Naive B cell (primary cell): ENCODE measurements at places on chromosomes 7 and 10.

DNA sequence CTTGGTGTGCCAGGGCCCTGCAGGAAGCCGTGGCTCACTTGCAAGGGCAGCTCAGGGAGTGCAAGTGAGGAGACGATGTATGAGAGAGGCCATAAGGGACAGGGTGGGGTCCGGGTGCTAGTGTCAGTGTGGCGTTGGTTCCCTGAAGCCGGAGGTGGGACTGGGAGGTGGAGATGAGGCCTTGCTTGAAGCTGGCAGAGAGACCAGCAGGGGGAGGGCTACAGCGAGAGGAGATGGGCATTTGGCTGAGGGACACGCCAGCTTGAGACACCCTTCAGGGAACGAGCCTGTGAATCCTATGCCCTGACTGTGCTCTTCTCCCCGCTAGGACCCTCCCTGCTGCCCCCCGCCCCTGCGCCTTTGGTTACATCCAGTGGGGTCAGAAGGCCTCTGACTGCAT, 529.1 kb downstream of the TCERG1L start:
- no peaks in the 10 kb centered on the region for H3K36me3 ChIP-seq
- no peaks in the 10 kb centered on the region for H3K4me1 ChIP-seq
- no peaks in the 10 kb centered on the region for H3K27me3 ChIP-seq
- no peak for DNase-seq
- no peak overlapping the region for H3K27ac ChIP-seq
- no peak overlapping the region for H3K4me3 ChIP-seq

DNA sequence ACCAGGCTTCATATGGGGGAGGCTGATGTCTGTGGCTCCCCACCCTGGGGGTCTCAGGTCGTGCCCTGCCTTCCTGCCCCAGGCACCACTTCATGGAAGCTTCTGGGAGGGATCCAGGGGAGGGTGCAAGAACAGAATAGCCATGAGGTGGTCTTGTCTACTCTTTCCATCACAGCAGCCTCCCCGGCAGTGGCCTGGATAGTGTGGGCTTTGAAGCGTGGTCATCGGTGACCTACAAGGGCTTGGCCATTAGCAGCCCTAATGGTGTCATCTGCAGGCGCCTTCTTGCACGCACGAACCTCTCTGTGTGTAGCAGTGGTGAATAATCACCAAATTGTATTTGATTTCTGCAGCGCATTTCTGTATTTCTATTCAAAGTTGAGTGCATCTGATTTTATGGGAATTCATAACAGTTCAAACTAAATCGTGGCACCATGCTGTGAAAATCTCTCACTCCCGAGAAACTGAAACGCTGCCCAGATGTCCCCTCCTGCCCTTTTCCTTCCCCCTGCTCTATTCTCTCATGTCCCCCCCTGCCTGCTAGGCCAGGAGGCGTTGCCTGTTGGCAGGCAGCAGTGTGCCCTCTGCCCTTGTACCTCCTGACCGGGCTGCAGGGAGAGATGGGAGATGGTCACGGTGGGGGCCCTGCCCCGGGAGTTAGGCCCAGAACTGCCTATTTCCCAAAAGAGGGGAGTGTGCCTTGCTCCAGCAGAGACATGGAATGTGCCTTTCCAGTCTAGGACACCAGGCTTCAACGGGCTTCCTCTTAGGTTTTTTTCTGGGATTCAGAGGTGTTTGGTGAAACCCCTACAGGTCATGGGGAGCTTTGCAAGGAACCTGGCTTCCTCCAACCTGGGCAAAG, 34.8 kb downstream of the CDH23 start:
- H3K27me3 ChIP-seq = peaks cover 28% of the 10 kb centered on the region
- no peaks in the 10 kb centered on the region for H3K36me3 ChIP-seq
- H3K4me1 ChIP-seq = no peaks in the 10 kb centered on the region
- H3K4me3 ChIP-seq = no peak overlapping the region

DNA sequence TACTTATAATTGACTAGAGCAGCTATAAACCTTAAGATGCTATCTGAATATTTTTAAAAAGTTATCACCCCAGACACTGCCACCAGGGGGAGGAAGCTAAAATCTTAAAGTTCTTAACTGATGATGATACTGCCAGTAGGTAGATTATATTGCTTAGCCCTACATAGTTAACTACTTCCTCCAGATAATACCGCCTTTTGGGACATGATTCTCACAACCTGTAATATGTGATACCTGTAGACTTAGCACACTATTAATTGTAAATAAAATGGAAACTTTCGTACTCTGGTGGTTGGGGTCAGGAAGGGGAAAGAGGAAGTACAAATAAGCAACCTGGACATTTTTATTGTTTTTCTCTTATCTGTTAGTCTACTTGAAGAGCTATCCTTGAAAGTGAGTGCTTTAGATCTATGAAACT, 268.9 kb downstream of the ADK start:
- H3K36me3 ChIP-seq = peaks cover 36% of the 10 kb centered on the region
- DNase-seq = peak; percentile 14
- no peaks in the 10 kb centered on the region for H3K27me3 ChIP-seq
- H3K27ac ChIP-seq = peak overlapping the region; percentile 18

GRCh38 chr10:118505363-118505762, 90.1 kb downstream of the PRLHR start:
- H3K36me3 ChIP-seq = no peaks in the 10 kb centered on the region
- peaks cover 11% of the 10 kb centered on the region for H3K27me3 ChIP-seq
- H3K4me1 ChIP-seq = no peaks in the 10 kb centered on the region
- no peak overlapping the region for H3K27ac ChIP-seq

- H3K27me3 ChIP-seq = no peaks in the 10 kb centered on the region
- peaks cover 8% of the 10 kb centered on the region for H3K4me1 ChIP-seq
- no peak overlapping the region for H3K4me3 ChIP-seq
- DNase-seq = no peak
- no peak overlapping the region for H3K27ac ChIP-seq
- H3K36me3 ChIP-seq = peaks cover 42% of the 10 kb centered on the region
Observed at GRCh38 chr10:124983321-124983720, 41.4 kb downstream of the ZRANB1 start.

DNA sequence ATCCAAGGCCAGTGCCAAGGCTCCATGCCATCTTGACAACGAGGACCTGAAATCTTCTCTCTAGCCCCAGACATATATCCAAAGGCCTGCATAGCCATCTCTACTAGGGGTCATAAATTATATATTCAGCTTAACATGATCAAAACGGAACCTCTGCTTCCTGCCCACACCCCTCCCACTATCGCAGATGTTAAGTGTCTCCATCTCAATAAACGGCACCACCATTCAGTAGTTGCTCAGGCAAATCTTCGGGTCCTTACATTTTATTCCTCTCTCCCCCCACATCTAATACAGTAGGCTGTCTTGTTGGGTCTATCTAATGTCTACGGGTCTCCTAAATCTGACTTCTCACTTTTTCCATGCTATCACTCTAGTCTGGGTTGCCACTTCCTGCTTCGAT, 201.1 kb upstream of the PLXNA4 start:
- H3K36me3 ChIP-seq = no peaks in the 10 kb centered on the region
- DNase-seq = no peak
- H3K4me1 ChIP-seq = peaks cover 11% of the 10 kb centered on the region
- H3K4me3 ChIP-seq = no peak overlapping the region
- H3K27ac ChIP-seq = peak overlapping the region; percentile 4

GRCh38 chr7:154644366-154644765, 358.6 kb downstream of the PAXIP1 start:
- no peaks in the 10 kb centered on the region for H3K36me3 ChIP-seq
- H3K4me3 ChIP-seq = no peak overlapping the region
- no peak for DNase-seq
- H3K27ac ChIP-seq = no peak overlapping the region
- no peaks in the 10 kb centered on the region for H3K27me3 ChIP-seq

GRCh38 chr10:14569274-14570060, 205.2 kb downstream of the FAM107B start:
- H3K36me3 ChIP-seq = peaks cover 38% of the 10 kb centered on the region
- H3K4me1 ChIP-seq = peaks cover 70% of the 10 kb centered on the region
- H3K27me3 ChIP-seq = no peaks in the 10 kb centered on the region
- H3K4me3 ChIP-seq = no peak overlapping the region

DNA sequence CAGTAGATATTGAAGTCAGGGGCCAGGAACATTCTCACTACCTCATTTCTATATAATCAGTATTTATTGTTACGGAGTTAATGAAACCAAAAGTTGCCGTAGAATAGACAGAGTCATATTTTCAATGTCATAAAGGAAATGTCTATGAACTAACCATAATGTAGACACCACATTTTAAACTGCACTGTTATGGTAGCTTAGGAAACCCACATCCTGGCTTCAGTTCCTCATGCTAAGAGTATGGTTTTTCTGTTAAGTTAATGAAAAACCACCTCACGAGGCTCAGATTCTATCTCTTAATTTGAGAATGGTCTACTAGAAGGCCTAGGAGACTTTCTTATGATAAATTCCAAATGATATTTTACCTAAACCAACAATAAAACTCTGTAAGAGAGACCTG, 166.5 kb downstream of the TMEM26 start:
- peak; percentile 70 for DNase-seq
- H3K36me3 ChIP-seq = no peaks in the 10 kb centered on the region
- H3K4me3 ChIP-seq = no peak overlapping the region
- peaks cover 27% of the 10 kb centered on the region for H3K4me1 ChIP-seq
- H3K27ac ChIP-seq = peak overlapping the region; percentile 94

DNA sequence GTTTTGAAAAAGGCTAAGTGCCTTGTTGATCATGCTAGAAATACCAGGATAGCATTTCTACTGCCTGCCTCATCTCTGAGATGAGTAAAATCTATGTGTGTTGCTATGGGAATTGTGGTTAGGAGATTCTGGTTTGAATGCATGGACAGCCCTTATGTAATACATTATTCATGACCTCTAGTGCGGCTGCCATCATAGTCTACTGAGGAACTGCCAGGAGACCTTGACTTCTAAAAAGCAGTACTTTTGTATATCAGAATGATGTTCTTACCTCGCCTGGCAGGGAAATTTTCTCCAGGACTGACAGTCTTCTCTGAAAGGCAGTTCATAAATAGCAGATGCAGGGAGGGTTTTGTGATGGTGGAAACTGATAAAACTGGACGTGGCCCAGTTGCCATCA, 248.5 kb downstream of the NSUN6 start:
- no peak overlapping the region for H3K4me3 ChIP-seq
- no peaks in the 10 kb centered on the region for H3K36me3 ChIP-seq
- H3K27ac ChIP-seq = no peak overlapping the region
- no peak for DNase-seq
- H3K27me3 ChIP-seq = peaks cover 18% of the 10 kb centered on the region

- peaks cover 30% of the 10 kb centered on the region for H3K36me3 ChIP-seq
- H3K4me3 ChIP-seq = no peak overlapping the region
- peaks cover 20% of the 10 kb centered on the region for H3K4me1 ChIP-seq
- no peak for DNase-seq
Observed at GRCh38 chr10:12777840-12778585, 223.5 kb downstream of the CCDC3 start.

- DNase-seq = no peak
- peaks cover 11% of the 10 kb centered on the region for H3K4me1 ChIP-seq
- H3K27ac ChIP-seq = no peak overlapping the region
- H3K4me3 ChIP-seq = no peak overlapping the region
- peaks cover 52% of the 10 kb centered on the region for H3K27me3 ChIP-seq
Observed at GRCh38 chr7:128699895-128700294, 27.8 kb downstream of the GARIN1A start.

DNA sequence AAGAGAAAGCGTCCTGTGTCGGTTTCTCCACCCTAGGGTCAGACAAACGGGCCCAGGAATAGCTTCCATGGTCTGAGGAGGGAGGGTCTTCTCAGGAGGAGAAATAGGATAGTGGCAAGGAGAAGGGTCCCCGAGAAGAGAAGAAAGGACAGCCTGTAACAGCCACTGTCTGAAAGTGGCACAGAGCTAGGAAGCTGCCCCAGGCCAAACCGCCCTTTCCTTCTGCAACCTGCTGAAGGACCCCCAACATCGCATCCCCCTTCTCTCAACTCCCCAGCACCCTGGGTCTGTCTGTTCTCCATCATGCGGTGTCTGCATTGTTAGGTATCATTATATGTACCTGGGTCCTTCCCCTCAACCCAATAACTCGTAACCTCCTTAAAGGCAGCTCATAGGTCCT, 47.1 kb downstream of the COL17A1 start:
- no peak overlapping the region for H3K27ac ChIP-seq
- H3K36me3 ChIP-seq = no peaks in the 10 kb centered on the region
- H3K4me3 ChIP-seq = no peak overlapping the region
- DNase-seq = no peak
- H3K27me3 ChIP-seq = no peaks in the 10 kb centered on the region

DNA sequence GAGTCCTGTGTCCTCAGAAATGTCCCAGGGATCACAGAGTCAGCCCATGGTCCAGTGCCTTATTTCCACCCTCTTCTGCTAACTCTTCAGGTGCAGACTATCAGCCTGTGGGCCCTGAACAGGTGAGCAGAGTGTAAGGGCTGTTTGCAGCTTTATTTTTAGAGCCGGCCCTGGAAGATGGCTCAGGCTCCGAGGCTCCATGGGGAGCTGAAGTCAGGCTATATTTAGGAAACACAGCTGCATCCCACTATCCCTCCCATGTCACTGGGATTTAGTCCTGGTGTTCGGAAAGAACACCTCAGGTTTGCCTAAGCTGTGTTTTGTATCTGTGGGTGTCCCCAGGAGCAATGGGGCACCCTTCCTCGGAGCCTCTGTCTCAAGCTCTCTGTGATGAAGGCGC, 126.9 kb downstream of the RPS24 start:
- no peak overlapping the region for H3K27ac ChIP-seq
- no peak for DNase-seq
- H3K4me1 ChIP-seq = no peaks in the 10 kb centered on the region
- H3K4me3 ChIP-seq = no peak overlapping the region
- H3K27me3 ChIP-seq = peaks cover 28% of the 10 kb centered on the region
- no peaks in the 10 kb centered on the region for H3K36me3 ChIP-seq

GRCh38 chr10:70685455-70685911, 13.2 kb downstream of the ADAMTS14 start:
- no peak overlapping the region for H3K4me3 ChIP-seq
- H3K4me1 ChIP-seq = peaks cover 10% of the 10 kb centered on the region
- no peaks in the 10 kb centered on the region for H3K27me3 ChIP-seq
- no peak for DNase-seq
- H3K27ac ChIP-seq = no peak overlapping the region

GRCh38 chr10:24097751-24098207, 111.2 kb upstream of the KIAA1217 start:
- DNase-seq = no peak
- H3K4me1 ChIP-seq = no peaks in the 10 kb centered on the region
- peaks cover 7% of the 10 kb centered on the region for H3K36me3 ChIP-seq
- peaks cover 5% of the 10 kb centered on the region for H3K27me3 ChIP-seq

GRCh38 chr7:99525713-99526440, 21.4 kb downstream of the ZKSCAN5 start:
- no peak overlapping the region for H3K27ac ChIP-seq
- no peak overlapping the region for H3K4me3 ChIP-seq
- peaks cover 8% of the 10 kb centered on the region for H3K4me1 ChIP-seq
- no peaks in the 10 kb centered on the region for H3K27me3 ChIP-seq
- H3K36me3 ChIP-seq = peaks cover 35% of the 10 kb centered on the region
- no peak for DNase-seq

DNA sequence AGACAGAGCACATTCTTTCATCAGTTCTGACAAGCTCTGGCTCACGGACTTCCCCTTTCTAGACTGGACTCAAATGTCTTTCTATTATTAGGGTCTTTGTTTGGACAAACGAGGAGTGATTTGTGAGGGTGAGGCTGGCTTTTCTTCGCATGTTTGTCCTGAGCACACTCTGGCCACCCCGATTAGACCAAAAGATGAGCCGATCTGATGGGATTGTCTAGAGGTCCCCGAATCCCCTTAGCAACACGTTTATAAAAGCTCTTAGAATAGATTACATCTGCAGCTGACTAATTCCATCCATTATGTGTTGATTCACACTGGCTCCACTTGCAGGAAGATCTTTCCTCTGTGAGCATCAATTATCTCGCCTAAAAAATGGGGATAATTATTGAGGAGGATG, 675.4 kb upstream of the AUTS2 start:
- H3K27me3 ChIP-seq = no peaks in the 10 kb centered on the region
- H3K27ac ChIP-seq = no peak overlapping the region
- no peaks in the 10 kb centered on the region for H3K4me1 ChIP-seq
- no peak for DNase-seq
